ENCODE measurements at places on chromosomes 6 and 20.

DNA sequence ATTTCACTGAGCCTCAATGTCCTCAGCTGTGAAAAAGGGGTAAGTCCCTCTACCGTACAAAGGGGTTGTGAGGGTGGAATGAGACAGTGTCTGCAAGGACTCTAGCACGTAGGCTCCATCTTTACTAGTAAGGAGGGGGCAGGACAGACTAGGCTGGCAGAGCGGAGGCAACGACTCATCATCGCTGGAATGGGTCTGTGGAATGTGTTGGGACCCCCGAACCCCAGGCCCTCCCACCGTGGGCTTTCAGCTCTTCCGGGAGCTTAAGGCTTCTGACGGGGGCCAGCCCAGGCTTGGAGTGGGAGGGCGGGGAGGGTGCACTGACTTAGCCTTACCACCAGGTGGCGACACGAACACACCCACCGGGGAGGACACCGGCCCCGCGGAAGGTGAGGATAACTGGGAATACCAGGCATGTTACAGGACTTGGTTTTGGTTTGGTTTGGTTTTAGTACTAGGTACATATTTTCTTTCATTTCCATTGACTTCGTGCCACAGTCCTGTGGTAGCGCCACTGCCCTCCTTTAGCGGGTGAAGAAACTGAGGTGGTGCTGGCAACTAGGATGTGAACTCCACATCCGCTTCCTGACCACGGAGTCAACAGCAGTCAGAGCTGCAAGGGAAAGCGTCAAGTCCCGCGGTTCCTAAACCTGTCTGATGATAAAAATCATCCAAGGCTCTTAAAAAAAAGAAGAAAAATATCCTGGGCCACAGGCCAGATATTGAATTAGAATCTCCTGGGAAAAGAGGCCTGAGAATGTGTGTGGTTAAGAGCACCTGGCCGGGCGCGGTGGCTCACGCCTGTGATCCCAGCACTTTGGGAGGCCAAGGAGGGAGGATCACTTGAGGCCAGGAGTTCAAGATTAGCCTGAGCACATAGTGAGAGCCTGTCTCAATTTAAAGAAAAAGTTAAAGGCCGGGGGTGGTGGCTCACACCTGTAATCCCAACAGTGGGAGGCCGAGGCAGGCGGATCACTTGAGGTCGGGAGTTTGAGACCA is 10.3 kb upstream of the TULP1 start:
- peak; percentile 53 for DNase-seq

GRCh38 chr6:42777126-42777822 is 4.6 kb upstream of the BICRAL start:
- no peak for DNase-seq

DNA sequence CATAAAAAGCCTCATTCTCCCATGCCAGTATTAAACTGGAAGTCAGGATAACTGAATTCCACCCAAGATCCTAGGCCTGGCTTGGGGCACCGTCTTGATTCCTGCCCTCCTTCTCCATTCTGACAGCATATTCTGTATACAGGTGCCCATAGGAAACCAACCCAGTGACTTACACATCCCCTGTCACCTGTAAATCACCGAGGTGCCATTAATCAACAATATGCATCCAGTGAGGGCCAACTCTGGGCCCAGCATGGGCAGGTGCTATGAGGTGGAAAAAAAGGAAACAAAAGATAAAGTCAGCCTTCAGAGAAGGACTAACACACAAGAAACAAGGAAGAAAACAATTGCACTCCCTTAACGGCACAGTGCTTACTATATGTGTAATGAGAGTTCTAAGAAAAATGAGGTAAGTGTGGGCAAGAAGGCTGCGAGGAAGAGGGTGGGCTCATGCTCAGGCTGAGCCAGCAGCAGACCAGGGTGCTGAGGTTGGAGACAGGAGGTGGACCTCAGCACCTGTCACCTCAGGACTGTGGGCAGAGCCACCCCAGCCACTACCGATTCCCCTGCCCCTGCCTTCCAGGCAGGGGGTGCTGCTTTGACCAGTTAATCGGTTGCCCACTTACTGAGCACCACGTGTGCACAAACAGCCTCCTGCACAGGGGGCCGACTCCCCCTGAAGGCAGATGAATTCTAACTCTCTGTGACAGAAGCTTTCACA is 105.9 kb downstream of the TRERF1 start:
- DNase-seq = no peak

GRCh38 chr20:60064554-60065196 is 106.5 kb downstream of the CDH26 start:
- no peak for DNase-seq

- no peak for DNase-seq
Measured at GRCh38 chr6:117629119-117629660, 26.9 kb upstream of the GOPC start.

- no peak for DNase-seq
Measured at GRCh38 chr20:10249048-10249770, 30.6 kb downstream of the SNAP25 start.

GRCh38 chr20:61939691-61940360 is 125.9 kb downstream of the TAF4 start:
- DNase-seq = no peak

GRCh38 chr6:151494235-151494935 is 568 bp downstream of the CCDC170 start:
- DNase-seq = no peak

DNA sequence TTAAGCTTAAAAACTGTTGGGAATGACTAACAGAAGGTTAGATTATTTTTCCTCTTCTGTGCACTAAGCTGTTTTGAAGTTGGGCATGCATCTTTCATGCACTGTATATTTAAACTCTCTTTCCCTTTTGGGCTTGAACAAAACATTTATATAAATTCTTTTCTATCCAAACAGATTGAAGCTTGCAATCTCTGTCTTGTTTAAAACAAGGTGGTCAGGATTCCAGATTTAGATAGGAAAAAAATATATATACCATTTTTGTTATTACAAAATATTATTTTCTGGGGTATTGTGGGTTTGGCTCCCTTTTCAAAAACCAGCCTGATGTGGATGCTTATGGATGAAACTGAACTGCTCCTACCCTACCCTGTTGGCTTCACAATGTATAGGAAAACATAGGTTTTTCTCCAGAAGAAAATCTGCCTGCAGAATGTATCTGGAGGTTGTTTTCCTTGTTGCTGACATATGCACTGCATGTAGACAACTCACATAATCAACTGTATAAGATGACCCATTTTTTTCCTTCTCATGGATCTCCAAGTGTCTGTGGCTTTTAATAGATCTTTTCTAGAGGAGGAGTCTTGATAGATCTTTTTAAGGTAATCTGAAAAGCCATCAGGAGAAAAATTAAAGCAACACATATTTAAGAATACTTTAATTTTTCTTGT is 146.3 kb downstream of the PRL start:
- DNase-seq = no peak

DNA sequence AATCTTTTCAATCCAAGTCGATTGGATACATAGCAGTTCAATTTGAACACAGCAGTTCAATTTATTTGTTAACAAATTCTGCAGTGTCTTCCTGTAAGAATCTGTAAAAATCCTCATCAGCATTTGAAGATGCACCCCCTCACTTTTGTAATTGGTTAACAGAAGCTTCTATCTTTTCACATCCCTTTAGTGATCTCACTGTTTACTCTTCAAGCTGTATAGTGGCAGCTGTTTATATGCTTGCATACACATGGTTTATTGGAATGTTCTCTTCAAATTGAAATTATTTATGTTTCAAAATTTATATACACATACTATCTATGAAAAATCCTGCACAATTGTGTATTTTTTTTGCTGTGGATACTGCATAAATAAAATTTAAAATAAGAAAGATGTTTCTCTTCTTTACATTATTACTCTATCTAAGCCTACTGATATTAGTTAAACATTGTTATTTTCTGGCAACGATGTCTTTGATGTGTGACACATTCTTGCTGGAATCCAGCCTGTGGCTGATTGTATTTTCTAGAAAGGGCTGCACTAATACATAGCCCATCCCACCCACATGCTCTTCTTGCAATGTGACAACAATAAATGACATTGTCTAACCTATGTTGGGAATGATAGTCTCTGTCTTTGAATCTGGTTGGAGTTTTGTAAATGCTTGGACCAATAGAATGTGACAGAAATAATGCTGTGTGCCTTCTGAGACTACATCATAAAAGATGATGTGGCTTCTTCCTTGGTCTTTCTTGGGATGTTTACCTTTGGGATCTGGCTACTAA is 573.0 kb downstream of the CD109 start:
- no peak for DNase-seq

GRCh38 chr6:40896696-40897095 is 142.3 kb downstream of the UNC5CL start:
- DNase-seq = no peak

- no peak for DNase-seq
Measured at GRCh38 chr6:39555136-39555535, 170.1 kb downstream of the KIF6 start.

- DNase-seq = no peak
Measured at GRCh38 chr6:17863901-17864754, 123.3 kb downstream of the KIF13A start.
